ENCODE measurements at places on chromosomes 3 and 15.

- no peak for DNase-seq
- no peak overlapping the region for H3K4me3 ChIP-seq
- H3K27me3 ChIP-seq, result no peaks in the 10 kb centered on the region
- H3K27ac ChIP-seq, result no peak overlapping the region
- H3K36me3 ChIP-seq, result peaks cover 6% of the 10 kb centered on the region
Measured at GRCh38 chr3:71461749-71462483, 121.6 kb downstream of the FOXP1 start.

DNA sequence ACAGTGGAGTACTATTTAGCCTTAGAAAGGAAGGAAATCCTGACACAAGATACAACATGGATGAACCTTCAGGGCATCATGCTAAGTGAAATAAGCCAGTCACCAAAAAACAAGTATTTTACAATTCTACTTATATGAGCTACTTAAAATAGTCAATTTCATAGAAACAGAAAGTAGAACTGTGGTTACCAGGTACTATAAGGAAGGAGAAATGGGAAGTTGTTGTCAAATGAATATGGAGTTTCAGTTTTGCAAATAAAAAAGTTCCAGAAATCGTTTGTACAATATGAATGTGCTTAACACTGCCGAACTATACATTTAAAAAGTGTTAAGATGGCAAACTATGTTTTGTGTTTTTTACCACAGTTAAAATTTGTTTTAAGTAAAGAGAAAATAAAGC lies 26.8 kb downstream of the TRANK1 start:
- peaks cover 26% of the 10 kb centered on the region for H3K4me1 ChIP-seq
- no peak overlapping the region for H3K4me3 ChIP-seq
- H3K27me3 ChIP-seq, result peaks cover 5% of the 10 kb centered on the region
- peaks cover 9% of the 10 kb centered on the region for H3K36me3 ChIP-seq
- DNase-seq, result no peak

- H3K36me3 ChIP-seq, result no peaks in the 10 kb centered on the region
- H3K27me3 ChIP-seq, result peaks cover 46% of the 10 kb centered on the region
- no peak overlapping the region for H3K27ac ChIP-seq
- H3K4me3 ChIP-seq, result no peak overlapping the region
Measured at GRCh38 chr15:43293432-43293831, 26.7 kb upstream of the TGM5 start.

- no peak overlapping the region for H3K4me3 ChIP-seq
- peak; percentile 76 for DNase-seq
- H3K27me3 ChIP-seq, result no peaks in the 10 kb centered on the region
- H3K27ac ChIP-seq, result peak overlapping the region; percentile 81
- peaks cover 27% of the 10 kb centered on the region for H3K4me1 ChIP-seq
Measured at GRCh38 chr3:106534206-106534605, 665.4 kb upstream of the CBLB start.

GRCh38 chr3:163482695-163483094 lies 1595.6 kb downstream of the SI start:
- H3K4me1 ChIP-seq, result no peaks in the 10 kb centered on the region
- H3K27me3 ChIP-seq, result no peaks in the 10 kb centered on the region
- no peaks in the 10 kb centered on the region for H3K36me3 ChIP-seq
- H3K4me3 ChIP-seq, result no peak overlapping the region
- H3K27ac ChIP-seq, result no peak overlapping the region

DNA sequence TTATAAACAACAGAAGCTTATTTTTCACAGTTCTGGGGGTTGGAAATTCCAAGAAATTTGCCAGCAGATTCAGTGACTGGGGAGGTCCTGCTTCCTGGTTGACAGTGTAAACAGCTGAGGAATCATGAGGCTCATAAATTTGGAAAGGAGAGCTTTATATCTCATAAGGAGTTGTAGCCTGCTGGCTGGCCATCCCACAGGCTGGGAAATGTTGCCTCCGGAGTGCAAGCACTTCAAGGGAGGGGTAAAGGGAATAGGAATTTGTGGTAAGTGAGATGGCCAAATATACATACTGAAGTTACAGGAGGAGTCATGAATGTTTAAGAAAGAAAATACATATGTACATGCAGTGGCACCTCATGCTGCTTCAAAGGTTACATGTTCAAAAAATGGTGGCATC lies 217.2 kb upstream of the CBLB start:
- no peak for DNase-seq
- no peak overlapping the region for H3K4me3 ChIP-seq
- H3K27me3 ChIP-seq, result no peaks in the 10 kb centered on the region

- H3K36me3 ChIP-seq, result no peaks in the 10 kb centered on the region
- no peak for DNase-seq
- no peaks in the 10 kb centered on the region for H3K27me3 ChIP-seq
- no peak overlapping the region for H3K27ac ChIP-seq
- H3K4me3 ChIP-seq, result no peak overlapping the region
Measured at GRCh38 chr3:22714749-22715148, 488.4 kb upstream of the UBE2E2 start.

GRCh38 chr3:38586546-38587520 lies 62.7 kb downstream of the SCN5A start:
- H3K27ac ChIP-seq, result no peak overlapping the region
- DNase-seq, result peak; percentile 11
- peaks cover 2% of the 10 kb centered on the region for H3K27me3 ChIP-seq
- no peaks in the 10 kb centered on the region for H3K36me3 ChIP-seq

- DNase-seq, result no peak
- no peaks in the 10 kb centered on the region for H3K36me3 ChIP-seq
- no peak overlapping the region for H3K4me3 ChIP-seq
- no peaks in the 10 kb centered on the region for H3K4me1 ChIP-seq
Measured at GRCh38 chr3:33636125-33636850, 81.8 kb downstream of the CLASP2 start.

- no peaks in the 10 kb centered on the region for H3K36me3 ChIP-seq
- H3K27me3 ChIP-seq, result no peaks in the 10 kb centered on the region
- DNase-seq, result no peak
- no peak overlapping the region for H3K27ac ChIP-seq
- H3K4me3 ChIP-seq, result no peak overlapping the region
- no peaks in the 10 kb centered on the region for H3K4me1 ChIP-seq
Measured at GRCh38 chr15:96851613-96852012, 521.1 kb downstream of the NR2F2 start.

All from activated CD4-positive, alpha-beta memory T cell treated with anti-CD3 and anti-CD28 coated beads, Interleukin-2, amount 10 ng/mL, durations not matched to agents 7 days and 5 days (primary cell).